Spleen (tissue), 13 donors: ENCODE measurements at places on chromosomes 3 and 15. TPM values are rescaled to one million over a fixed set of nuclear protein-coding genes. Genes with fewer than 3 reads are reported as not detected.

DNA sequence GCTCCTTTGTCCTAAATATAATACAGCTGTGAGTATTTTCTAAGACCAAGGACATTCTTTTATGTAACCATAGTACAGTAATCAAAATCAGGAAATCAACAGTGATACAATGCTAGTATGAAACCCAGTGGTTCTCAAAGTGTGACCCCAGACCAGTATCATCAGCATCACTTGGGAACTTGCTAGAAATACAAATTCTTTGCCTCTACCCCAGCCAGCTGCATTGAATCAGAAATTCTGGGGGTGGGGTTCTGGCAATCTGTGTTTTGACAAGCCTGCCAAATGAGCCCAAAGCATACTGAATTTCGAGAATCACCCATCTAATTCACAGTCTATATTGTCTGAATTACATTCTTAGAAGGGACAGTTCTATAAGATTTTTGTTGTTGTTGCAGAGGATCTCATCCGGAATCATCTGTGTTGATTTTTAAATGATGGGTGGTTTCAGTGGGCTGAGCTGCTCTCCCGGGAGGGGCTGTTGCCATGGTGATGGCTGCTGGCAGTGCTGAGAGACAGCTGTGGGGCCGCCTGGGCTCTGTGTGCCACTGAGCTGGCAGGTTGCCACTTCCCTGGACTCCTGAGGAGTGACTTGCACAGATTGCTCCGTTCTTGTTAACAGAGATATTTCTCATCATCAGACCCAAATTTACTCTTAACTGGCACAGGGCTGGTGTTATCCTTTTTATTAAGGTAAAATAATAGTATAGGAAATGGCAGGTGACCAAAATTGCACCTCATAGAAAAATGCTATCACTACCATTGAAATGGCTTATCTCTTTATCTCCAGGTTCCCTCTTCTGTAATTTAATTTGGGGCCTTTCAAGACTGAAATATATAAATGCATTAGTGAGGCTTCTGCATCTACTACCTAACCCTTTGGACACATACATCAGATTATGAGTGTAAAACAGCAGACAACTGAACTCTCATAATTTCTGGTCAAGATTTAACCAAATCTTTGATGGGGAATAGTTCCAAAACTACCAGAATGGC is 56.5 kb downstream of the NEK11 start:
- H3K27ac ChIP-seq, result no peak overlapping the region
- no peaks in the 10 kb centered on the region for H3K36me3 ChIP-seq
- H3K4me1 ChIP-seq, result no peaks in the 10 kb centered on the region
- DNase-seq, result peak; percentile 61
- H3K4me3 ChIP-seq, result no peak overlapping the region

DNA sequence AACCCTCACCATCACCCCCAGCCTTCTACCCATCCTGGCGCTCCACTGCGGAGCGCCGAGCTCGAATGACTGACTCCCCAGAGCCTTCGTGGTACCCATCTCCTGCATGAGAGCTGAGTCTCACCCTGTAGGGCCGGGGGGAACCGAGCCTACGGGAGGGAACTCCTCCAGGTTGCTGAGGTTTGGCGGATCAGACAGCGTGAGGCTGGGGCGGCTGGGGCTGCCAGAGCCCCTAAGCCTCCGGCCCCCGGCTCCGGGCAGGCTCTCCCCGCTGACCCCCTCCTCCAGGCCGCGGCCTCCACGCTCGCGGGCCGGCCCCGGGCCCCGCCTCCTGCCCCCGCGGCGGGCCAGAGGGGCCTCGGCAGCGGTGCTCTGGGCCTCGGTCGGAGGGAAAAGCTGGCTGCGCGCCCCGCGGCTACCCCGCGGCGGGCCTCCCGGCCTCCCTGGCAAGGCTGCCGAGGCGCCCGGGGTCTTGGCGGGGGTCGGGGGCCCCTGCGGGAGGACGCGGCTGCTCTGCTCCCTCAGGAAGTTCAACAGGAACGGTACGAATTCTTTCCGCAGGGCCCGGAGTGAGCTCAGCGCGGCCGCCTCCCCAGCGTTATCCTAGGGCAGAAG is 643 bp downstream of the CDAN1 start:
- no peak for DNase-seq
- H3K4me1 ChIP-seq, result peaks cover 28% of the 10 kb centered on the region
- H3K4me3 ChIP-seq, result peak overlapping the region; percentile 96
- H3K36me3 ChIP-seq, result peaks cover 31% of the 10 kb centered on the region
- H3K27ac ChIP-seq, result peak overlapping the region; percentile 77
- H3K27me3 ChIP-seq, result no peaks in the 10 kb centered on the region

- DNase-seq, result no peak
- H3K36me3 ChIP-seq, result no peaks in the 10 kb centered on the region
- no peak overlapping the region for H3K4me3 ChIP-seq
- H3K27ac ChIP-seq, result peak overlapping the region; percentile 61
Measured at GRCh38 chr3:37536840-37537239, 324.8 kb upstream of the CTDSPL start.

Gene SRPRB
- 11.5 TPM for polyA plus RNA-seq

Gene HYAL2
- polyA plus RNA-seq, result 108 TPM

Gene PML
- 17.5 TPM for polyA plus RNA-seq

DNA sequence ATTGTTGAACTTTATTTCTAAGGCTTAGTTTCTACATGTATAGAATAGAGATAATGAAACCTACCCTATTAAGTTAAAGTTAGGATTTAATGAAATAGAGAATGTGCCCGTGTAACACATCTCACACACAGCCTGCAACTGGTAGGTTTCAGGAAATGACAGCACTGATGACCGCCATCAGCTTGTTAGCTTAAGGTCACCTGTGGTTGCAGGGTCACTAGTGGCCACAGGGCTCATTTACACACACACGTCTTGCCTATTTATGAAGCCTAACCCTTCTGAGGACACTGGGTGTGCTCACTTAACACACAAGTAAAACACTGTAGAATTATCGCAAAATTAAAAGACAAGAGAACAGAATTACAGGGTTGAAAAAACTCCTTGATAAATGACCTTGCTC is 20.1 kb downstream of the CHRM5 start:
- no peaks in the 10 kb centered on the region for H3K36me3 ChIP-seq
- DNase-seq, result no peak
- H3K4me1 ChIP-seq, result no peaks in the 10 kb centered on the region
- no peak overlapping the region for H3K27ac ChIP-seq
- H3K4me3 ChIP-seq, result no peak overlapping the region
- H3K27me3 ChIP-seq, result no peaks in the 10 kb centered on the region

DNA sequence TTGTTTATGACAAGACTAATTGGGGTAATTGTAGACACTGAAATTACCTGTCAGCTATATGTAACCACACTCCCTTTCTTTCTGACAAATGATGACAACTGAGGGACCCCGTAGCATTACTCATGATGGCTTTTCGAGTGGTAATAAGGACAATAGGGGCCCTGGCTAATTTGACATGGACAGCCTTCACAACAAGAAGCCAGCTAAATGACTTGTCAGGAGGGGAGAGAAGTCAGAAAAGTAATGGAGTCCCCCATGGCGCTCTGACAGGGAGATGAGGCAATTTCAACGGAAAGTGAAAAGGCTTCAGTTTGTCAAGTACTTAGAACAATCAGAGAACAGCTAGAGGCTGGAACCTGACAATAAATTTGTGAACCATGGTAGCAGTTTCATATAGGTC is 177.3 kb downstream of the CDIN1 start:
- no peaks in the 10 kb centered on the region for H3K4me1 ChIP-seq
- H3K36me3 ChIP-seq, result no peaks in the 10 kb centered on the region
- no peak overlapping the region for H3K4me3 ChIP-seq
- H3K27ac ChIP-seq, result no peak overlapping the region

DNA sequence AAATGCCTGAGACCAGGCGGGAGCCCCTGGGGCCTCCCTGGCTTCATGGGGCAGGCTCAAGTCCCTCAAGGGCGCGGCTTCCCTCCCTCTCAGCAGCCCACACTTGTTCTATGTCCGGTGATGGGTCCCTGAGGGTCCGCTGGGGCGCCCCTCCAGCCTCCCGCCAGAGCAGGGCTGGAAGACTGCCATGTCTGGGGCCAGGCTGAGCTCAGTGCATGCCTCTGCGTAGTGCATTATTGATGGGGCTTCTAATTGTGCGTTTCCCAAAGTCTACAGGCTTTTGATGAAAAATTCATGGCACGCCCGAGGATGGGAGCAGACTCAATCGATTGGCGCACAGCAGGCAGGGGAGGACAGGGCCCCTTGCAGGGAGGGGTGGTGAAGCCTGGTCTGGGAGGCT is 51.3 kb downstream of the CYP11A1 start:
- H3K36me3 ChIP-seq, result no peaks in the 10 kb centered on the region
- H3K4me1 ChIP-seq, result peaks cover 63% of the 10 kb centered on the region
- no peak overlapping the region for H3K4me3 ChIP-seq
- no peak for DNase-seq
- no peaks in the 10 kb centered on the region for H3K27me3 ChIP-seq
- no peak overlapping the region for H3K27ac ChIP-seq

DNA sequence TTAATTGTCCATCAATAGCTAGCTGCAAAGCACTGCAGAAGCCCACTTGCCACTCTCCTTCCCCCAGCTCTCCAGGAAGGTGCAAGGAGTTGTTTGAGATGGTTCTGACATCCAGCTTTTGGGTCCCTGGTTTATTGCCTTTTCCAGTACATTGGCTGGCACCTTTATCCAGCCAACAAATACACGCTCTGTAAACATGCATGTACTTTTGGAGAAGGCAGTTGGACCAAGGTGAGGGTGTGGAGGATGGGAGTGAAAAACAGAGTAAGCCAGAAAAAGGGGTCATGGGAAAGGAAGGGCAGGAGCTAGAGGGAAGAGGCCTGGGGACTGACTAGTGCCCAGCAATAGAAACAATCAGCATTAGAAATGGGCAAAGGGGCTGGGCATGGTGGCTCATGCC is 102.7 kb downstream of the CGNL1 start:
- no peaks in the 10 kb centered on the region for H3K27me3 ChIP-seq
- no peak overlapping the region for H3K4me3 ChIP-seq
- no peaks in the 10 kb centered on the region for H3K4me1 ChIP-seq
- H3K27ac ChIP-seq, result no peak overlapping the region
- DNase-seq, result no peak
- no peaks in the 10 kb centered on the region for H3K36me3 ChIP-seq

DNA sequence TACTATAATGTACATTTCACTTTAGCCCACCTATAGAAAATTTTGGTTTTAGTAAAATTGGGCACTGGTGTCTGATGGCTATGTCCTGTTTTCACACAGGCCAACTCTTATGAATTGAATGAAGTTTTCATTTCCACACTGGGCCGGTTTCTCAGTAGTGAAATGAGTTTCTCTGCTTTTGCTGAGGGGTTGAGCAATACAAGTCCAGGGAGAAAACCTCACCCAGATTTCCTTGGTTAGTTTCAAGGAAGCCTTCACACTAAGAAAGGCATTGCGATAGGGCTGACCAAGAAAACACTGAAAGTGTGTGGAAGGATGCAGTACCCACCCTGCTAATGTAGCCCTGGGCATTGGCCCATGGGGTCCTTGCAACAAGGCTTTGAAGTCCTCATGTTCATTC is 331.5 kb upstream of the CFAP20DC start:
- no peak overlapping the region for H3K27ac ChIP-seq
- no peaks in the 10 kb centered on the region for H3K27me3 ChIP-seq
- H3K4me1 ChIP-seq, result no peaks in the 10 kb centered on the region
- H3K36me3 ChIP-seq, result no peaks in the 10 kb centered on the region
- H3K4me3 ChIP-seq, result no peak overlapping the region

Gene SCAANT1
- polyA plus RNA-seq, result not detected

- H3K4me1 ChIP-seq, result no peaks in the 10 kb centered on the region
- no peaks in the 10 kb centered on the region for H3K36me3 ChIP-seq
- no peak overlapping the region for H3K27ac ChIP-seq
Measured at GRCh38 chr15:48242015-48242414, 35.9 kb downstream of the SLC12A1 start.

- H3K27me3 ChIP-seq, result no peaks in the 10 kb centered on the region
- DNase-seq, result no peak
- H3K4me1 ChIP-seq, result no peaks in the 10 kb centered on the region
- no peaks in the 10 kb centered on the region for H3K36me3 ChIP-seq
- H3K27ac ChIP-seq, result no peak overlapping the region
Measured at GRCh38 chr3:189419683-189420082, 211.5 kb upstream of the TP63 start.

DNA sequence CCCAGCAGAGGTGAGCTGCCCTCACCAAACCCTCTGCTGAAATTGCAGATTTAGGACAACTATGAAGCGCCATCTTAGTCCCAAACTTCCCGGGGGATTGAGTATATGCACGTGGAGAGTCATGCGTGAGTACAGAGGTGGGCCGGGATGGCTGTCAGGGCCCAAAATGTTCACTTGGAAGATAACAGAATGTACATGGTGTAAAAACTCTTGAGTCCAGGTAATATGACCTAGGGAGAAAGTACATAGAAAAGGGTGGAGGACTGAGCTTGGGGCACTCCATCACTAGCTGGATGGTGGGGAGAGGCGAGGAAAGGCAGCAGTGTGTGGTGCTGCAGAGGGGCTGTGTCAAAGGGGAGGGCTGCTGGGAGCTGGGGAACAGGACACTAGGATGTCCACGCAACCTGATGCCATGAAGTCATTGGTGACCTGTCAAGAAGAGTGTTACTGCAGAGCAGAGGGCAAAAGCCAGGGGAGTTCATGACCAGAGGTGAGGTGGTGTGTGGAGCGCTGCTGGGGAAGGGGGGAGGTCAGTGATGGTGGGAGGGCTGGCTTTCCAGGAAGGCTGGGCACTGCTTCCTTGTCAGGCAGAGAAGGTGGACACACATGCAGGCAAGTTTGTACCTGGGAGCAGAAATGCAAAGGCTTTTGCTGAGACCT is 236.2 kb upstream of the LYSMD4 start:
- H3K36me3 ChIP-seq, result no peaks in the 10 kb centered on the region
- H3K4me1 ChIP-seq, result no peaks in the 10 kb centered on the region
- H3K4me3 ChIP-seq, result no peak overlapping the region
- no peaks in the 10 kb centered on the region for H3K27me3 ChIP-seq
- no peak overlapping the region for H3K27ac ChIP-seq
- DNase-seq, result peak; percentile 62

Gene HTR3E
- polyA plus RNA-seq, result not detected

GRCh38 chr15:90099868-90100831 is 2.1 kb downstream of the IDH2 start:
- H3K36me3 ChIP-seq, result no peaks in the 10 kb centered on the region
- DNase-seq, result peak; percentile 69
- H3K27me3 ChIP-seq, result no peaks in the 10 kb centered on the region
- H3K4me3 ChIP-seq, result no peak overlapping the region
- peaks cover 36% of the 10 kb centered on the region for H3K4me1 ChIP-seq

DNA sequence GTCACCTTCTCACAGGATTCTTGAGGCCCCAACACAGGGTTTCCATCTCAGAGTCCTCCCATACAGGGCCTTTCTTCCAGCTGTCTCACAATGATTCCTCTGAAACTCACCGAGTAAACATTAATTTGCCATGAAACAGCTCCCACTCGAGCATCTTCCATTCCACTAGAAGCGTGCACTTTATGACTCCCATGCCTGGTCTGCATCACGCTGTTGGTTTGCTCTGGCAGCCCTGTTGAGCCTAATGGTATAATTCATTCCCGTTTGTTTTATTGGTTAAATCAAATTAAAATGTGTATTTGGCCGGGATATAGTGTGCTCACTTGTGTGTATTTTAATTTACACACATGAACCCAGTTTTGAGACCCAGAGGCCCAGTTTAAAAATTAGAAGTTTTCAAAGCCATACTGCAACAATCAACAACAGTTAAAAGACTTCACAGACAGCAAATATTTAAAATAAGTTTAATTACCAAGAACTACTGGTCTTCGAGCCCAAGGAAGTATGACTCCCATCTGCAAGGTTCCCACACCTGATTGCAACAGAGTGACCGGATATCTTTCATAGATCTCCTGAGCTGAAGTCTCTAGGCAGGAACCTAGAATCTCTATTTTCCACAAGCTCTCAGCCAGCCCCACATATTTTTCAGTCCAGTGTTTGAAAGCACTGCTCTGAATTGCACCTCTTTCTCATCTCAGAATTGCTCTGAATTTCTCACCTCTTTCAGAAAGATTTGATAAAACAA is 42.3 kb upstream of the GYG1 start:
- H3K4me3 ChIP-seq, result no peak overlapping the region
- H3K36me3 ChIP-seq, result no peaks in the 10 kb centered on the region
- H3K4me1 ChIP-seq, result no peaks in the 10 kb centered on the region
- no peak for DNase-seq
- H3K27ac ChIP-seq, result no peak overlapping the region
